ENCODE measurements at places on chromosomes 16 and 17. TPM values are rescaled to one million over a fixed set of nuclear protein-coding genes. Genes with fewer than 3 reads are reported as not detected.

- no peak for DNase-seq
These were observed 3.7 kb upstream of the ERN1 start for GRCh38 chr17:64133546-64134215.

- no peak for DNase-seq
These were observed 1.0 kb downstream of the KIFC3 start for GRCh38 chr16:57801098-57801808.

GRCh38 chr17:80992948-80993624, 1.4 kb downstream of the CHMP6 start:
- no peak for DNase-seq

- DNase-seq: no peak
These were observed 476.4 kb downstream of the HS3ST3B1 start for GRCh38 chr17:14777291-14777690.

DNA sequence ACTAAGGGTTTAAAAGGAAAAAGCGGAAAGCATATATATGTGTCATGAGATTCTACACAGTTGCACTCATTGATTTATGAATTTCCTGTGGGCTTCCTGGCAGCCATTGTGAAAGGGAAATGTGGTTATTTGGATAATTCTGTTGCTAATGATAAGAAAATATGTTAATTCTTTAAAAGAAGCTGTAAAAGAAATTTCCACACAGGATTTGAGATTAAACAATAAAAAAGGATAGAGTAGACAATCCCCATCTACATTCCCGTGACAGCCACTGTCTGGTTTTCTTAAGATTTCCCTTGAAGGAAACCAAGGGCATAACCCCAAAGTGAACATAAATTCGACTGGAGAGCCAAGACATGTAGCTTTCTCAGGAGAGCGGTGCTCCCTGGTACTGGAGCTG, 397.5 kb downstream of the CPPED1 start:
- DNase-seq: no peak

DNA sequence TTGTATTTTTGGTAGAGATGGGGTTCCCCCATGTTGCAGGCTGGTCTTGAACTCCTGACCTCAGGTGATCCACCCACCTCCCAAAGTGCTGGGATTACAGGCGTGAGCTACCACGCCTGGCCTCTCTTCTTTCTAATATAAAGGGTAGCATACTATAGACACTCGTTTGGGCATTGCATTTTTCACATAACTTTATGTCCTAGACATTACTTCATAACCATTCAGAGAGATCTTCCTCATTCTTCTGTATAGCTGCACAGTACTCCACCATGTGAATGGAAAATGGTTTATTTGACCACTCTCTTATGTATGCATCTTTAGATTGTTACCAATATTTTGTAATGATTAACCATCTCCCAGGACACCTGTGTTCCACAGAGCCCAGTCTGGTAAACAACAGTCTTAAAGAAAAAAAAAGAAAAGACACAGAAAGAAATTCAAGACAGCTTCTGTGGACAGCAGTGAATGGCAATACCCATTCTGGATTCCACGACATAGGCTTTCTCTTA, 42.1 kb downstream of the TK2 start:
- DNase-seq: no peak

- no peak for DNase-seq
These were observed 96.1 kb downstream of the KCNJ2 start for GRCh38 chr17:70265471-70265870.

DNA sequence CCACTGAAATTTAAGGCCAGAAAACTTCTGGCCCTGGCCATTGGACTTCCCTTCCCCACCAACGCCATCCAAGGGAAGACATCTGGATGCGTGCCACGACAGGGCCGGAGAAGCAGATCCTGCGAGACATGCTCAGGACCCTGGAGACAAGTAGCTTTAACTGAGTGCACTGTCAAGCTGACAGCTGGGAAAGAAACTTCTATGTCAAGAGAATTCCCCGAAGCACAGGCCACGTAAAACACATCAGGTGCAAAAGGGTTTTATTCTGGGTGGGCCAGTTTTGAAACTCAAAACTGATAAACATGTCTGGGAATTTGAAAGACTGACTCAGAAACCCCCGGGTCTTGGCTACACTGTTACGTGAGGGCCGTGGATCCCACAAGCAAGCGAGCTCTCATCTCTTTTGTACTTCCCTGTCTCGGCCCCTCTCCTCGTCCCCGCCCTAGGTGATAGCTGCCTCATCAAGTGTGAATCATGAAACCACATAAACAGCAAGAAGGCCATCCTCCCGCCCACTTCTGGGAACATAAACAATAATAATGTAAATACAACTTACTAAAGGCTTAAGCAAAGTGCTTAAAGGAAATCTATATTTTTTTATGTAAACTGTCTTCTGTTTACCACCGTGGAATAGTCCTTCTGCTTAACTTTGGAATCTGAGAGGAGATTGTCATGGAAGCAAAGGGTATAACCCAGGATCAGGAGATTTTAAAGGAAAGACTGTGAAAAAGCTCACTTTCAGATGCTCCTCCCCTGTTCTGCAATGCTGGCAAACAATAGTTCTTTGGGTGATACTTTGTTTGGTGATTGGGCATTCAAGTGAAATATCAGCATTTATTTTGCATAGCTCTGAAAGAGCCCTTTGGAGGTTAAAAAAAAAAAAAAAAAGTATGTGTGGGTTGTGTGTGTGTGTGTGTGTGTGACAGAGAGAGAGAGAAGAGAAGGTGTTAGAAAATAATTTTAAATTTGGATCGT, 406.0 kb upstream of the MAF start:
- no peak for DNase-seq

DNA sequence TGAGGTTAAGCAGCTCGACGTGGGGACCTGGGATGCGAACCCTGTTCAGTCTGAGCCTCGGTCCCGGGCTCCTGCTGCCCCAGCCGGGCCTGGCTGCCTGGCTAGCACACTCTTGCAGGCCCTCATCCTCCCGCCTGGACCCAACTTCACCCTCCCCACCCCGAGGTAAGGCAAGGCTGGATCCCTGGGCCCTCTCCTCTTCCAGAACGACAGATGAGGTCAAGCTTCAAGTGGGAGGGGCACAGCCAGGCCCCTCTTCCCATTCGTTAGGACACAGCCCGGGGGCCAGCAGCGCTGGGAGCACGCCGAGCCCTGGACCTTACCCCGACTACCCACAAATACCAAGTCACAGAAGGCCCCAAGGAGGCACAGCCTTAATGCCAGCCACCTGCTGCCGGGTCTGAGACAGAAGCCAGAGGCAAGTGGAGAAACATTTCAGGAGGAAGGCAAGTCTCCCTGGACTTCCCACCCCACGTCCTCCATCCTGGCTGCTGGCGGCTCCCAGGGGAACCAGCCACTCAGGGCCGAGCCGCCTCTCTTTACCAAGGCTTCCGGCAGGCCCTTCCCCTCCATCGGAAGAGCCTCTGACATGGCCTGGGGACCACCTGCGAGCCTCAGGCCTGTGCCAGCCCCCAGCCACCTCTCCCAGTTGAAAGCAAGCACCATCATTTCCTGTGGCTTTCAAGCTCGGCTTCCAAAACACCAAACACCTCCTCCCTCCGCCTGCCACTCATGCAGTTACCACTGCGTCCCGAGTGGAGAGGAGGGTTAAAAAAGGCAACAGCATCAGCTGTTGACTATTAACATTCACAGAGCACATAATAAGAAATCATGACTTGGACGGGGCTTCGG, 59.9 kb downstream of the RPH3AL start:
- no peak for DNase-seq

DNA sequence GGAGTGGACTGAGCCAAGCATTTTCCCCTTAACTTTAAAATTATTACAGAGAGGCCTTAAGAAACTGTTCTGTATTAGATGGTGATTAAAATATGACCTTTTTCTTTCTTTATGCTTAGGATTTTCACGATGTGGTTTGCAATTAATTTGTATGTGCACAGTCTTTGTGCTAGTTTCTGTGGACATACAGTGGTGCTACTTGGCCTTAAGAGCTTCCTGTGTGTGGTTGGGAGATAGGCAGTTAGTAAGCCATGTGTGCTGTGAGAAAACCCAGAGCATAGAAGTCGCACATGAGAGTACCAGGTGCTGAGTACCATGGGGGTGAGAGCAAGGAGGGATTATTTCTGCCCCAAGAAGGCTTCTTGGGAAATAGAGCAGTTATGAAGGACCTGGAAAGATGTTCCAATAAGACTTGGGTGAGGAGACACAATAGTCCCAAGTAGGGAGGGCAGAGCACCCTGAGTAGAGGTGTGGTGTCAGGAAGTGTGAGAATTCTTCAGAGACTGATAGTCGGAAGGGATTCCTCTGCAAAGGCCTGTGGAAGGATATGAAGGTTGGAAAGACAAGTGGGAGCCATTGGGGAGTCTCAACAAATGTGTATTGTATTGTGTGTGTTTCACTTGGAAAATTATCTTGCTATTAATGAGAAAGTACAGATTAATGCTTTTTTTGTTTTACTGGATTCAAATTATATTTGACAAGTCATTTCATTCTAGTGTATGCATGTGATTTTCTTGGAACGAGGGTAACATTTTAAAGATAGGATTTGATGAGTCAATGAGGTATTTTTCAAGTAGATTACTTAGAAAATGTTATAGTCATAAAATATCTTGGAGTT, 239.9 kb downstream of the PRKCA start:
- peak; percentile 39 for DNase-seq

DNA sequence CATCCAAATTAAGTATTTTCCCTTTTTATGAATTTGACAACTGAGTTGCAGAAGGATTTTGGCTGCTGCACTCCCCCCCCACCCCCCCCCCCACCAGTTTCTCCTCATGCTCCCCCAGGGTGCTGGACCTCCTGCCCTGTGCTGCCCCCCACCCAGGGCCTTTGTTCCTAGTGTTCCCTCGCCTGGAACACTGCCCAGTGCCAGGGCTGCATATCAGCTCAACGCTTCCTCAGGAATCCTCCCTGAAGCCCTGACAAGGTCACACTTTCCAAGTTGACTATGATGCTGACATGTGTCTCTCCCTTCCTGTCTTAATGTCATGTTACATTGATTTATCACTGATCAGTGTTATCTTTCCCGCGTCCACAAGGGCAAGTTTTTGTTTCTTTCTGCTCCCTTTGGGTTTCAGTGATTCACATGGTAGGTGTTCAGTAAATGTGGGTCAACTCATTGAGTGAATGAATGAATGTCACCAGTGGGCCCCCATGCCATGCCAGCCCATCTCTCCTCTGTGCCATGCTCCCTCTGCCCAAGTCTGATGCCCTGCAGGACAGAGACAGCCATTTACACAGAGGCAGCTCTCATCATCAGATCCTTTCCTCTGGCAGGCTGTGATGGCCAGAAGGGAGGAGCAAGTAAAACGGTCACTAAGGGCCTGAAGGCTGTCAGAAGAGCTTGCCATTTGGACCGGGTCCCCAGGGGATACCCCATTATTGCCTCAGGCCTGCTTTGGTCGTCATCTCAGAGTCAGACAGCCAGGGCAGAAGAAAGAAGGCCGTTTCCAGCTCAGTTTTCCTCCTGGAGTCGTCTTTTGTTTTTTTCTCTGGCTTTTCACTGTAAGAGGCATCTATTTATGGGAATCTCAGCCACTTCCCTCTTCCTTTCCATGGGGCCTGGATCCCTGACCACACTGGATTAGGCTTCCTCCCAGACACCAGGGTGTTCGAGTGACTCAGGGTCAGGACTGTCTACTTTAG, 386.2 kb downstream of the SNX29 start:
- no peak for DNase-seq

DNA sequence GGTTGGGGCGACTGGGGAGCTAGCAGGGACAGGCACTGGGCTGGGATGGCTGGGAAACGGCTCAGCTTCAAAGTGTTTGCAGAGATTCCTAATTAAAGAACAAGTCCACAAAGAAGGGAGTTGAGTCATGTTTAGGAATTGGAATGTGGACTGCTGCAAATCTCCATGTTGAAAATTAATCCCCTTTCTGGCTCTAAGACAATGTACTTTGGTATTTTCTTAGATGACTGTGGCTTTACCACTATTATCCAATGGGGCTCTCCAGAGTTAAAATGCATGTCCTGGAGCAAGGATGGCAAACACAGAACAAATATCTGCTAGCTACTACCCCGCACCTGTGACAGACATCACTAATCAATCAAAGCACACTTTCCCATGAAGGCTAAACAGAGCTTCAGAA, 22.2 kb upstream of the WSCD1 start:
- DNase-seq: no peak

DNA sequence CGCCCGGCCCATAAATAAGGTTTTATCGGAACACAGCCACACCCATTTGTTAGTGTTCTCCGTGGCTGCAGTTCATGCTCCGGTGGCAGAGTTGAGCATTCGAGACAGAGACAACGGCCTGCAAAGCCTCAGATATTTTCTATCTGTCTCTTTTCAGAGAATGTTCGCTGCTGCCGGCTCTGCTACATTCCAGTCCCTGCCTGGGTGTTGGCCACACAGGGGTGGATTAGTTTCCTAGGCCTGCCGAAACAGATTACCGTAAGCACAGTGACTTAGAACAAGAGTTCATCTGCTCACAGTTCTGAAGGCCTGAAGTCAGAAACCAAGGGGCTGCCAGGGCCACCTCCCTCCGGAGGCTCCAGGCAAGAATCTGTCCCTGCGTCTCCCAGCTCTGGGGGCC, 19.1 kb upstream of the GSG1L start:
- DNase-seq: no peak

DNA sequence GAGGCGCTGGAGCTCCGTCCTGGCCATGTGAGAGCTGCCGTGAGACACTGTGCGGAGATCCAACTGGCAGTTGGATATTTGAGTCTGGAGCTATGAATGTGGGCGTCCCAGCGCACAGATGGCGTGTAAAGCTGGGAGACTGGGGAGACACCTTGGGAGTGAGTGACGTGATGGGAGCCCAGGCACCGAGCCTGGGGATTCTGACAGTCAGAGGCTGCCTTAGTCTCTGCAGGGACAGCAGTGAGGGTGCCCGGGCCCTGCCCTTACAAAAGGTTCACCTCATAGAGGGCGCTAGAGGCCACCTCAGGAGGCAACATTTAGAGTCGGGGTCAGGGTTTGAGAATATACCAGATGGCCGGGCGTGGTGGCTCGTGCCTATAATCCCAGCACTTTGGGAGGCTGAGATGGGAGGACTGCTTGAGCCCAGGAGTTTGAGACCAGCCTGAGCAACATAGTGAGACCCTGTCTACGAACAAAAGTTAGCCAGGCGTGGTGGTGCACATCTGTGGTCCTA, 194.1 kb upstream of the GSE1 start:
- no peak for DNase-seq

GRCh38 chr17:7296189-7296861, 1.9 kb upstream of the YBX2 start:
- DNase-seq: peak; percentile 71

GRCh38 chr16:84519855-84520254, 15.4 kb upstream of the MEAK7 start:
- no peak for DNase-seq

- no peak for DNase-seq
These were observed 39.1 kb downstream of the CCDC57 start for GRCh38 chr17:82173351-82174041.

The CACNA1G gene
- total RNA-seq: not detected

The PMP22 gene
- total RNA-seq: not detected

The TMEM238L gene
- total RNA-seq: not detected

The UMOD gene
- total RNA-seq: not detected

The PTX4 gene
- not detected for total RNA-seq

The CDH1 gene
- 0.20 TPM for total RNA-seq

The PRR35 gene
- not detected for total RNA-seq

The AMFR gene
- total RNA-seq: 48.8 TPM

The HSF4 gene
- 107 TPM for total RNA-seq

The SBK1 gene
- 9.8 TPM for total RNA-seq

The CDC42EP4 gene
- 3.6 TPM for total RNA-seq

The FAM222B gene
- 17.1 TPM for total RNA-seq
